ENCODE measurements at places on chromosomes 16 and 17.
A peak's percentile ranks its signal among the peaks of the same experiment; 100 is the strongest.

DNA sequence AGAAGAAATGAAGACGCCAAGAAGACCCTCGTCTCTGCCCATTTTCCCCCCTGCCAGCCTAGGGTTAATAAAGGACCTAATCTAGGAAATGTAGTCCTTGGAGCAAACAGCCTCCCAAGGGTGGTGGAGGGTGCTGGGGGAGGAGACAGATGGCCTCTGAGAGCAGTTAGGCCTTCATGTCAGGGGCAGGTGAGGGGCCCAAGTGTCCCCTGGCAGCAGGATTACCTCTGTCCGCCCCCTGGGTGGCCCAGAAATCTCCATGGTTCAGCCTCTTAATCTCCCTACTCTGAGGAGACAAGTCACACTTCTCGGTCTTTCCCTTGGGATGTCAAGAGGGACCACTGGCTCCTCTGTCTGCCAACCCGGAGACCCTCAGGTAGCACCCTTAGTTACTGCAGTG lies 365.4 kb upstream of the TNRC6C start:
- DNase-seq, result no peak

GRCh38 chr17:8477715-8478441 lies 42.2 kb downstream of the NDEL1 start:
- no peak for DNase-seq

- no peak for DNase-seq
These were observed 83.7 kb upstream of the ZNF469 start for GRCh38 chr16:88298833-88299745.

DNA sequence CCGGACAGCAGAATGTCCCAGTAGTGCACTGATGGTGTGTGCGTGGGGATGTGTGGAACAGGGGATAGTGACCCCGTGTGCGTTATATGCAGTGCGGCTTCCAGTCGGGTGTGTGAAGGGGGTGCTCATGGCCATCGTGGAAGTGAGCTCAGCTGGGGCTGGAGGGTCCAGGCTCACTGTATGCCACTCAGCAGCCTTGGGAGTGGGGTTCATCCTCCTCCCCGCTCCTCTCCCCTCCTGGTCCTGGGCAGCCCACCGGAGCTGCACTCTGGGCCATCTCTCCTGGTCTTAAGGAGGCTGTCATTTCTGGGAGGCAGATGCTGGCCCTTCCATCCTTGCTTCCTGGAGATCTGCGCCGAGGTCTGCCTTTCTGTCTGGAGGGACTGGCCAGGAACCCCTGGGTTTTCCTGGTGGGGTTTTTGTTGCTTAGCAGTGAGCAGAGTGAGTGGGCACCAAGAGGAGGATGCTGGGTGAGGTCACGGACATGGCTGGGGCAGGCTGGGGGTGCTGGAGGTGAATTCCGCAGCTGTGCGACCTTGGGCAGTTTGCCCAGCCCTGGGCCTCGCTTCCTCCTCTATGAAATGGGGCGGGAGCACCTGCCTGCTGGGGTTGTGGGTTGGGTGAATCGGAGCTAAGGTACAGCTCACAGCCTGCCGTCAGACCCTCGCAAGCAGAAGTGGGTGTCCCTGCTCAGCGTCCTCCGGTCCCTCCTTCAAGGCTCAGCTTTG lies 164.1 kb downstream of the SEC14L1 start:
- no peak for DNase-seq

- no peak for DNase-seq
These were observed 859.1 kb upstream of the GOT2 start for GRCh38 chr16:59593194-59593661.

- no peak for DNase-seq
These were observed 428 bp downstream of the PHF12 start for GRCh38 chr17:28950752-28951427.

GRCh38 chr16:48546774-48547173 lies 63.2 kb downstream of the N4BP1 start:
- no peak for DNase-seq

DNA sequence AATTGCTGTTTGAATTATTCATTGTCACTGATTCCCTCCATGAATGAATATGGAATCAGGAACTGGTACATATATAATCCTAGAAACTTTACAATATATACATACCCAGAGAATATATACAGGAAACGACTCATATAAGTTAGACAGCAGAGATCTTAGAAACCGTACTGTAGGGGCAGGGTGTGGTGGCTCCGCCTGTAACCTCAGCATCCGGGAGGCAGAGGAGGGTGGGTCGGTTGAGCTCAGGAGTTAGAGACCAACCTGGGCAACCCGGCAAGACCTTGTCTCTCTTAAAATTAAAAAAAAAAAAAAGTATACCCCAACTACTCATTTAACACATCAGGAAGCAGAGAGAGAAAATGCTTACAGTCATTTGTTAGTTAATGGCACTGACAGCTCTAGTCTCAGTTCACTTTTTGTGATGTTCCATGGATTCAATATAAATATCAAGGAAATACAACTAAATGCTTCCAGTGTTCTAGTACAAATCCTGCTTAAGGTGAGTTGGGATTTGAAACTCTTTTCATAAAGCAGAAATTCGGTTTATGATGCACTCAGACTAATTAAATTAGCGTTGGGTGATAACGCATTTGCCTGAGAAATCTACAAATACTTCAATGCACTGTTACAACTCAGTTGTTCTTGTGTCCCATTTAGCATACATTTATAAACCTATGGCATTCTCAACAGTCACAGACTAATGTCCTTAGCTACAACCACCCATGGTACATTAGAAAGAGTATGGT lies 5.6 kb downstream of the GLG1 start:
- DNase-seq, result no peak

- DNase-seq, result no peak
These were observed 56.0 kb downstream of the SHISA6 start for GRCh38 chr17:11296994-11297393.

DNA sequence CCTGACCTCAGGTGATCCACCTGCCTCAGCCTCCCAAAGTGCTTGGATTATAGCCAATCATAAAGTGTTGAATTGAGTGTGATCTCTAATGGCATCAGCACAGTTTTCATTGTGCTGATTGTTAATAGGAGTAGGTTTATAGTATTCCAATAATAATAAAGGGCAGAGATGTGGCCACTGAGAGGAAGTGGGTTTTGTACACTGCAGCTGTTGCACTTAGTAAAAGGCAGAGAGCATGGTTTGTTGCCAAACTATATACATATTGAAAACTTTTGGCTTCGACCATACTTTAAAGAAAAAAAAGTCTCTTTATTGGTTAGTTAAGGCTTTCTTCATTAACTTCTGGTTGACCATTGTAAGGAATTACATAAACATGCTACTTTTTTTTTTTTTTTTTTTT lies 185.9 kb downstream of the CDK5R1 start:
- no peak for DNase-seq

DNA sequence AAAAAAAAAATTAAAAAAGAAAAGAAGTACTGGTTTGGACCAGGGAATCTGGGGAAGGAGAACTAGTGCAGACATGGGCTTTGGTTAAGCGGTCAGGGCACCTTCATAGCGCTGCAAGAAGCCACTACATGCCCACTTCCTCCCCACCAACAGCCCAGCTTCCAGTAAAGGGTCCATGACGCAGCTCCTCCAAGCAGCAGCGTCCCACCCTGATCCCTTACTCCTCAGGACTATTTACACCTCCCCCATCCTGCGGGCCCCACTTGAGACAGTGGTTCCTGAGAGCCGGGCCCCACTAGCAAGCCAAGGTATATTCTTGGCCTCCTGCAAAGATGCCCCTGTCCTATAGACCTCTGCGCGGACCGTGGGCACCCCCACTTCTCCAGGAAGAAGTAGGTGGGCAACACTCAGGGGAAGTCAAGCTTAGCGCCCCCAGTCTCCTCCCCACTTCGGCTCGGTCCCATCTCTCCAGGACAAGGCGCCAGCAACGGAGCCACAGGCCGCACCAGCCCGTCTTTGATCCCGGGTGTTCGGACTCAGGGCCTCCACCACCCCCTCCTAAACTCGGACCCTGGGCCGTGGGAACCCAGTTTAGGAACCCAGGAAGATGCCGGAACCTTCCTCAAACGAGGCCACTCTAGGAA lies 913 bp upstream of the PRR14 start:
- no peak for DNase-seq

DNA sequence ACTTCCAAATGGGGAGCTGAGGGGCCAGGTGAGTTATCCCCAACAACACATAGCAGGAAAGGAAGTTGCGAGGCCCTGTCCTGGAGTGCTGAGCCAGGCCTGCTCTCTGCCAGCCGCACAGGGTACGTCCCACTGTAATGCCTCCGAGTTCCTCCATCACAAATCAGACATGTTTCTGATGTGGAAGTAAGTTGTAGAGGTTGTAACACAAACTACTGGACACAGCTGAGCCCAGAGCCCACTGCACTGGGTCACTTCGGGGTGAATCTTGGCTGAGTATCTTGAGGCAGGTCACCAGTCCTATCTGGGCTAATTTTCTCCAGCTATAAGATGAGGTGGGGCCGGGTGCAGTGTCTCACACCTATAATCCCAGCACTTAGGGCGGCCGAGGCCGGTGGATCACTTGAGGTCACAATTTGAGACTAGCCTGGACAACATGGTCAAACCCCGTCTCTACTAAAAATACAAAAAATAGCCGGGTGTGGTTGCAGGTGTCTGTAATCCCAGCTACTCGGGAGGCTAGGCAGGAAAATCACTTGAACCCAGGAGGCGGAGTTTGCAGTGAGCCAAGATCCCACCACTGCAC lies 100.8 kb upstream of the CDH5 start:
- peak; percentile 82 for DNase-seq

- DNase-seq, result no peak
These were observed 118.0 kb upstream of the ZNF469 start for GRCh38 chr16:88264641-88265285.

- DNase-seq, result no peak
These were observed 1.7 kb downstream of the RNFT1 start for GRCh38 chr17:59962739-59963318.

DNA sequence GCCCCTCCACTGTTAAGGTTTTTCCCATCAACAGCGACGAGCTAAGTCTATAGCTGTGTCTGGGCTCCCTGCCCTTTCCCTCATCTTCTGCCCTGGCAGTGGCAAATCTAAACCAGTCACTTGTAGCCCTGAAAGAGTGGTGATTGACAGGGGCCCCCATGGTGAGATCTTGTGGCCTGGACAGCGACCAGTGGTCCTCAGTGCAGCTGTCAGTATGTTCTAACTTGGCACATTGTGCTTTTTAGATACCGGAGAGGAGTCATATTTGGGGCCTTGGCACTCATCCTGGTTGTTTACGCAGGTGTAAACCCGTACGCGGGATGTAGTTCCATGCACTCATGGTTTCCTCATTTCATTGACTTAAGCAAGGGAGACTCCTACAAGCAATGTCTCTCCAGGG lies 57.5 kb upstream of the ARHGAP44 start:
- no peak for DNase-seq

GRCh38 chr17:81049973-81050551 lies 15.1 kb downstream of the BAIAP2 start:
- DNase-seq, result no peak

DNA sequence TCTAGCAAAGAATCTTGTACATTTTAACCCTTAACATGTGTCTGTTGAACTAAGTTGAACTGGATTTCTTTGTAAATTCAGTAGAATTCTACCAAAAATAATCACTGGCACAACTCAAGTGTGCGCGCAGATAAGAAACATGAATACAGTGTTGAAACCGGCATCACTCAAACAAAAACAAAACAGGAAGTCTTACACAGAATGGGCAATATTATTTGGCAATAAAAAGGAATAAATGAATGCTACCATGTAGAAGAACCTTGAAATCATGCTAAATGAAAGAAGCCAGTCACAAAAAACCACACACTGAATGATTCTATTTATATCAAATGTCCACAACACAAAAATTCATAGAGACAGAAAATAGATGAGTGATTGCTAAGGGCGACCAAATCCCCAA lies 102.9 kb upstream of the ZFHX3 start:
- no peak for DNase-seq

DNA sequence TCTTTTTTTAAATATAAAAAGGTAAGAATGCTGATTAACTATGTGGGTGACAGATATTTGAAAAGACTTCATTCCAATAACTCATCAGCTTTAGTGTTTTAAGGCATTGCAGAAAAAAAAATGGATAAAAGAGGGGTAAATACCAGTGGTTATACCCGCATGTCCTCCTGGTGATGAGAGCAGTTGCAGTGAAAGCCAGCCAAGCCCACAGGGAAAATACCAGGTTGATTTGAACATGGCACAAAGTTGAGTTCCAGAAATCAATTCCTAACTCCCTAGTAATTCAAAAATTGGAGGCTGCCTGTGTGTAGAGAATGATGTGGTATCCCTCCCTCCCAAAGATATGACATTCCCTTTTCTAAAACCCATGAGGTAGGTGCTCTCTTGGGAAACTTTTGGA lies 453.2 kb upstream of the SOX9 start:
- DNase-seq, result no peak

GRCh38 chr16:29860218-29860617 lies 2.8 kb downstream of the CDIPT start:
- no peak for DNase-seq

DNA sequence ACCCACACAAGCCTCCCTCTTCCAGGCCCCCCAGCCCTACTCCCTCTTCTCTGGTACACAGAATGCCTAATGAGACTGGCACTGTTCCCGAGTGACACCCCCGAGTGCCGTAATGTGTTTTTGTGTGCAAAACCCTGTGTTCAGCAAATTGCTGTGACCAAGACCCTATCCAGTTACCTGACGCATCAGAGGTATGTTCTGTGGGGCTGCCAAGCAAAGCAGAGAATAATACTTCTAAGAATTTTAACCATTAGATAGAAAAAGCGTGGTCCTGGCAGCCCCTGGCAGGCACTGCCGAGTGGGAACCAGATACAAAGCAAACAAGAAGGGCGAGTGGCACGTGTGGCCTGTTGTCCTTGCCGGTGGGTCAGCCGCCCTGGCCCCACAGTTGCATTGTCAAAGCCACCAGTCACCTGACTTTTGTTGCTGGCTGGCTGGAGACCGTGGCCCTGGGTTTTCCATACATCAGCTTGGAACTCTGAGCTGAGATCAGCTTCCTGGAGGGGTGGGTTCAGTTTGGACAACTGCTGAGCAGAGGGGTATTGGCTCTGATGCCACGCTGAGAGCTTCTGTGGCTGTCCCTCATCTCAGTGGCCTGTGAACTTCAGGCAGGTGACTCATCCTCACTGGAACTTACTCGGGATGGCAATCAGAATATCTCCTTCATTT lies 69.1 kb upstream of the BRD7 start:
- peak; percentile 77 for DNase-seq

GRCh38 chr16:14249291-14250032 lies 178.3 kb downstream of the MRTFB start:
- no peak for DNase-seq

DNA sequence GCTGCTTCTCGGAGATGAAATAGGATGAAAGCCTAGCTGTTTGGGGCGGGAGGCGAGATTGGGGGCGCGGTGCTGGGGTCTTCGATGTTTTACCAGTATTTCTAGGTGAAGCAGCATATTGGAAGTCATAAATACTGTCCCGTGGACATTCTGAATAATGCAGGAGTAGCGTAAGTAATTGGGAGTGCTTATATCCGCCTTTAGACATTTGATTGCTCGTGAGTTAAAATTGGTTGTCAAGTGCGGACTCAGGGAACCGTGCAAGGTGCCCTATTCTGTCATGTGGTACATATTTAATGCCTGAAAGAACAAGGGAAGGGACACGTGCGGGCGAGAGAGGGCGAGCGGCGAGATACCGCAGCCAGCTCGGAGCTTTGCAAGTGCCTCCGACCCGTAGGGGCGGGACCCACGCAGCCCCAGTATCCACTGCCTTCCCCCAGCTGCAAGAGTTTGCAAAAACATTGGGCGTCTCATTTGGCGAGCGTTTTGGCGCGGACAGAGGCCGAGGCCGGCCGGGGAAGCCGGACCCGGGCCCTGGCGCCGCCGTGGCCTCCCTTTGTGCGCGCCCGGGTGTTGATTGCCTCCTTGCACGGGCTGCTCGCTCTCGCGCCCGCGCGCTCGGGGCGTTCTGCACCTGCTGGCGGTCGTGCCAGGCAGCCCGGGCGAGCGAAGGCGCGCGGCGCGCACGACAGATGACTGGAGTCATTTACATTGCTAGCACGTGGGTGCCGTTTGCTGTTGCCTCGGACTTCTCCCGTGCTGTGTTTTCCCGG lies 849.8 kb upstream of the RBFOX1 start:
- no peak for DNase-seq

All from vagina (tissue), 2 donors.